Smooth muscle cell of the umbilical artery (primary cell): ENCODE measurements at places on chromosomes 11 and 22. TPM values are rescaled to one million over a fixed set of nuclear protein-coding genes. Genes with fewer than 3 reads are reported as not detected.

The TNNT3 gene
- not detected in 2 replicates for total RNA-seq

The CARNS1 gene
- total RNA-seq, result 0.30 and 0.51 TPM in 2 replicates

The EI24 gene
- 99.6 and 130 TPM in 2 replicates for total RNA-seq

The C11orf87 gene
- under 0.01 and 0.23 TPM in 2 replicates for total RNA-seq

The TSGA10IP gene
- not detected in 2 replicates for total RNA-seq

The SLC25A45 gene
- total RNA-seq, result 1.2 and 1.5 TPM in 2 replicates

The MYEOV gene
- 2.9 TPM in 1 of 2 replicates, not detected in the other for total RNA-seq

The RHOG gene
- 9.2 and 19.7 TPM in 2 replicates for total RNA-seq

The MYBPC3 gene
- not detected in 2 replicates for total RNA-seq

The ROBO4 gene
- 0.30 and 0.46 TPM in 2 replicates for total RNA-seq

The APOBEC3B gene
- total RNA-seq, result 0.30 and 2.8 TPM in 2 replicates

The TST gene
- 27.2 and 34.1 TPM in 2 replicates for total RNA-seq

The YPEL4 gene
- total RNA-seq, result 0.23 and 0.89 TPM in 2 replicates

The MPEG1 gene
- total RNA-seq, result not detected in 2 replicates

The OR8G5 gene
- total RNA-seq, result not detected in 2 replicates

The ACR gene
- not detected in 2 replicates for total RNA-seq

The STT3A gene
- total RNA-seq, result 303 and 392 TPM in 2 replicates

The C22orf31 gene
- total RNA-seq, result not detected in 2 replicates

The GRIA4 gene
- total RNA-seq, result not detected in 2 replicates

The NOX4 gene
- total RNA-seq, result 4.2 and 9.5 TPM in 2 replicates

The HIRA gene
- total RNA-seq, result 20.8 and 34.2 TPM in 2 replicates

The TYR gene
- total RNA-seq, result not detected in 2 replicates

The RHOD gene
- total RNA-seq, result 9.7 and 10.1 TPM in 2 replicates

The HBB gene
- not detected in 2 replicates for total RNA-seq

The IGSF22 gene
- under 0.01 TPM in 1 of 2 replicates, not detected in the other for total RNA-seq

The HTR3B gene
- not detected in 2 replicates for total RNA-seq

The ZNRD2 gene
- total RNA-seq, result 37.7 and 43.6 TPM in 2 replicates

The UPK3A gene
- total RNA-seq, result not detected in 2 replicates

The MMP13 gene
- under 0.01 TPM in 1 of 2 replicates, not detected in the other for total RNA-seq
